ENCODE measurements at places on chromosomes 3 and 15.

GRCh38 chr15:75725006-75725718 is 12.5 kb upstream of the CSPG4 start:
- no peak for DNase-seq

DNA sequence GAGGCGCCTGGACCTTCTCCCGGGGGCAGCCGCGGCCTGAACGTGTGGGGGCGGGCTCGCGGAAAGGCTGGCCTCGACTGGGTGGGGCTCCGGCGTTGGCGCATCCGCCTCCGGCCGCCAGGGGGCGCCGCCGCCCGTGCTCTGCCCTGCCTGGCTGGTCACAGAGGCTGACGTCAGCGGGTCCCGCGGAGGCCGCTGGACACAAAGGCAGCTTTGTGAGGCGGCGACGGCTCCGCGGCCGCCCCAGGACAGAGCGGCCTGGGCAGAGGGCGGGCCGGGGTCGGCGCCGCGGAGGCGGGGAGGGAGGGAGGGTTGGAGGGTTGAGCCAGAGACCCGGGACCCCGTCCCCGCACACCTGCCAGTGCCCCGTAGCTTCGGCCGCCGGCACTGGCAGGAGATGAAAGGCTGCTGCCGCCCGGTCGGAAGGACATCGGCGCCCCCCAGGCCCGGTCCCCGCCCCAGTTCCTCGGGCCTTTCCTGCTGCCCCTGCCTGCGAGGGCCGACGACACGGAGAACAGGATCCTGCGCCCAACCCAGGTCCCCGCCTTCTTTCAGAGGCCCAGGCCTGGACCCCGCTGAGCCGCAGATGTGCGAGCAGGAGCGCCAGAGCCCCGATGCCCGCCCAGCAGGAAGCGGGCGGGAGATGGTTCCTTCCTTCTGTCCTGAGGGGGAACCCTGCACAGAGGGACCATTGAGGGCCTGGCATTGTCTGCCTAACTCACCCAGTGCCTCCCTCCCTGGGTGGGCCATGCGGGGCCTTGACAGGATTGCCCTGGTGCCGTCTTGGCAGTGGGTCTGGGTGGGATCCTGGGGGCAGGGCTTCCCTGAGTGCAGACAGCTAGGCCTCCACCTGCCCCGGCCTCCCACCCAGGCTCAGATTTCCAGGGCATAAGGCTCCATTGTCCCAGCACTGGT is 8.7 kb upstream of the SEMA3B start:
- DNase-seq, result peak; percentile 81

DNA sequence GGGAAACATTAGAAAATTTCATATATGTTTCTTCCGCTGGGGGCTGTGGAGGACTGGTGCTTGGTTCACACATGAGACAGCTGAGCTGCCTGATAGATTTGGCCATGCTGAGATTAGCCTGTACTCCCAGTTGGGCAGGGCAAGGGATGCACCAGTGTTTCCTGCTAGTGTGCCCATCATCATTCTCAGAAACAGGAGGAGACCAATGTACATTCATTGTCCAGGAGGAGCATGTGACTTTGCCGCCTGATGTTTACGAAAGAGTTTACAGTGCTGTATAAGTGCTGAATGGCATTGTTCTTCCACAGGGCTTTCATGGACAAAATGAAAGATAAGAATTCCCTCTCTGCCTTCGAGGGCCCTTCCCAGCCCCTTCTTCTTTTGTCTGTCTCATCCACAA is 311.1 kb upstream of the THBS1 start:
- no peak for DNase-seq

- no peak for DNase-seq
Observed at GRCh38 chr15:53511175-53511574, 248.3 kb downstream of the WDR72 start.
